ENCODE measurements at places on chromosomes 12 and 14.
A peak's percentile ranks its signal among the peaks of the same experiment; 100 is the strongest.

DNA sequence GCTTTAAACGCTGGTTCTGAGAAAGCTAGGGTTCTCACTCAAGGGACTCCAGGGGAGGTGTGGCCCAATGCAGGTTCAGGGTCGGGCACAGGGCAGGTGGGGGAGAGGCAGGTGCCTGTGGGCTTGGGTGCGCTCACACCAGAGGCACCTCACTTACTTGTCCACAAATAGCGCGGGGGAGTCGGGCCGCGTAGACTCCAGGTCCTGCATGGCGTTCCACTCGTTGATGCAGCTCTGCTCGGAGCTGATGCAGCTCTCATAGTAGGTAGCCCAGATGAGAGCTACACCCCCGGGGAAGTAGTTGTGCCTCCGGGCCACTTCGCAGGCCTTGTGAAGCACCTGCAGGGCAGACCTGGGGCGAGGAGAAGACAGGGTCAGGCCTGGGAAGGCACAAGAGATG, 49.9 kb downstream of the SSH1 start:
- no peak for DNase-seq

DNA sequence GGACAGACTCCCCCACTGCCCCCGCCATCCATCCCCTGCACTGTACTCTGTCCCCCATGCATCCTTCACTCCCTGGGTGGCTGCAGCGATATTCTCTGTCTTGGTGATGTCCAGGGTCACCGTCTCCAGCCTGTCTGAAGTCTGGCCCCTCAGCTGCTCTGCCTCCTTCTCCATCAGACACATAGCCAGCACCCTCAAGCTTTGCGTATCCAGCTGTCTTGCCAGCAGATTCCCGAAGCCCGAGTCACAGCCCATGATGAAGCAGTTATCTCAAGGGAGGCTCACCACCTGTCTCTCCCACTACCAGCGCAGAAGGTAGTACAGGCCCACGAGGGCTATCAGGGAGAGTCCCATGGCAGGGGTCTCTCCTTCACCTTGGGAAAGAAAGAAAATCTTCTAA, 77.8 kb downstream of the HSD17B6 start:
- DNase-seq, result no peak

DNA sequence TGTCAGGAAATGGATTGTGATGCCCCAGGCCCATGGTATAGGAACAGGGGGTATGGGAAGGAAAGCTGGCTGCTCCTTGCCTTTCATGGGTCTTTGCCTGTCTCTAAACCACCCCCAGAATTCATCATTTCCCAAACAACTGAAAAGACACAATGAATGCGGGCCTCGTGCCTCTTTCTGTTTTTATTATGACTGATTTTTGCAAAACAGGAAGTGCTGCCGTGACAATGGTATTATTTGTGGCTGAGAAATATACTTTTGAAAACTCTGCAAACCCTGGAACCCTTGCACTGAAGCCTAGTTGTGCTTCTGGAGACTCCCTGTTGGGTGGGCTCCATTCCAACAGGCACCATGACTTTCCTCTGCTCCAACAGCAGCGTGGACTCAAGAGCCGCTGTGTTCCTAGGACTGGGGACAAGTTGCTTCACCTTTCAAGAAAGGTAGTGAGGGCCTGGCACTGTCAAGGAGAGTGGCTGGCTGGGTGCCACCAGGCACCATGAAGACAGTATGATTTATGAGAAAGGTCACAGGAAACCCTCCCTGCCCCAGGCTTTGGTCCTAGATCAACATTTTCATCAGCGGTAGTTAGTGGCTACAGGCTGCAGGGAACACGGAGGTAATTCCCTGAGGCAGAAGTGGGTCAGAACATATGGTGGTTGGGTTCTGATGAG, 4.8 kb upstream of the DGLUCY start:
- no peak for DNase-seq

GRCh38 chr12:65615118-65615517, 209.2 kb upstream of the HMGA2 start:
- DNase-seq, result no peak

DNA sequence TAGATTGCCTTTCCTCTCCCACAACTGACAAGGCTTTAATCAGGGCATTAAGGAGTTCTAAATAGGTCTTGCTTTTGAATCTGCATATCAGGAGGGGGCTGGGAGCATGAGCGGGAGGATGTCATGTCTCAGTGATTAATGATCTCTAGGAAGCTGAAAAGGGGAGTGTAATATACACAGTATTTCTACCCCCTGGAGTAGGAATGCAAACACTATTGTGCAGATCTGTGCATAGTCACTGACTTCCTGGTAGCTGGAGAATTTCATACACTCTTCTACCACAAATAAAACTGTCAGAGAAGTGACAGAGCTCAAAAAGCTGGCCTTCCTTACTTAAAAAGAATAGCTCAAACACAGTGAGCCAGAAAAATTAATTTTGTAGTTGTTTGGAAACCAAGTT, 65.8 kb downstream of the RIC8B start:
- peak; percentile 26 for DNase-seq

GRCh38 chr12:24975425-24975824, 26.5 kb upstream of the BCAT1 start:
- DNase-seq, result no peak

DNA sequence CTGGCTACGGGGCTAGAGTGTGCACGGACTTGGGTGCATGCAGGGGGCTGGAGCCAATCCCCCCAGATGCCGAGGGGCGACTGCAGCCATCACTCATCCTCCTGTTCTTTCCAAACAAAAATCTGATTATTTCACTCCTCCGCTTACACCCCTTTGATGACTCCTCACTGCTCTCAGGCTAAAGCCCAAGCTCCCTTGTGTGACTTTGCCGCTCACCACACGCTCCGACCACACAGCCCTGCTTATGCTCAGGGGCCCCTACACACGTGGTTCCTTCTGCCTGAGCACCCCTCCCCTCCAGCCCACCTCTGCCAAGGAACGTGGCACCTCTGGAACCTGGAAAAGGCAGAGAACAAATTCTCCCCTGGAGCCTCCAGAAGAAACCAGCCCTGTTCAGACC, 13.7 kb downstream of the CHFR start:
- DNase-seq, result no peak

GRCh38 chr12:57896115-57896433, 45.3 kb upstream of the ATP23 start:
- no peak for DNase-seq

GRCh38 chr14:51677266-51677665, 25.6 kb downstream of the FRMD6 start:
- DNase-seq, result no peak

GRCh38 chr12:29223426-29223825, 74.3 kb downstream of the FAR2 start:
- no peak for DNase-seq

DNA sequence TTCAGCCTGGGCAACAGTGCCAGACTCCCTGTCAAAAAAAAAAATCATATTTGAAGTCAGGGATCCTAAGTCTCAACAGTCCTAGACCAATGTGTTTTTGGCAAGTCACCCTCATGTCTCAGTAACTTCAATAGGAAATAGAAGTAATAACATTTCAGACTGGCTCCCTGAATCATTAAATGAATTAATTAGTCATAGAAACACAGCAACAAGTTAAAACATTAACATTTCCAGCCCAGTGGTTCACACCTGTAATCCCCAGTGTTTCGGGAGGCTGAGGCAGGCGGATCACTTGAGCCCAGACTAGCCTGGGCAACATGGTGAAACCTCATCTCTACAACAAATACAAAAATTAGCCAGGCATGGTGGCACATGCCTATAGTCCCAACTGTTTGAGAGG, 125.2 kb downstream of the GTF2A1 start:
- no peak for DNase-seq

DNA sequence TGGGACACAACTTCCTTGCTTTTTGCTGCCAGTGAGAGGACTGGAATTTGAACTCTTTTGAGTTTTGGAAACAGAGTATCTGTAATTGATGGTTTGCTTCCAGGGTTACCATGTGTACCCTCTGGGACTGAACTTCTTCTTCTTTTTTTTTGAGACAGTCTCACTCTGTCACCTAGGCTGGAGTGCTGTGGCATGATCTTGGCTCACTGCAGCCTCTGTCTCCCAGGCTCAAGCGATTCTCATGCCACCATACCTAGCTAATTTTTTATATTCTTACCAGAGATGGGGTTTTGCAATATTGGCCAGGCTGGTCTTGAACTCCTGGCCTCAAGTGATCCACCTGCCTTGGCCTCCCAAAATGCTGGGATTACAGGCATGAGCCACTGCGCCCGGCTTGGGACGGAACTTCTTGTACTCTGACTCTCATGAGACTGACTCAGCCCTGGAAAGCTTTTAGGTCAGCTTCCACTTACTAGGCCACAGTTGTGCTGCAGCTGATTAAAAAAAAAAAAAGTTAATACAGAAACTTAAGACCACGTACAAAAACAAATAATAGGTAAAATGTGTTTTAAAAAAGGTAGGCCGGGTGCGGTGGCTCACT, 15.8 kb downstream of the SEL1L start:
- no peak for DNase-seq

GRCh38 chr12:5871741-5872140, 73.3 kb downstream of the ANO2 start:
- DNase-seq, result no peak

- no peak for DNase-seq
Observed at GRCh38 chr14:65320661-65321308, 91.7 kb upstream of the FUT8 start.

GRCh38 chr14:80584744-80585505, 356.6 kb downstream of the CEP128 start:
- no peak for DNase-seq

DNA sequence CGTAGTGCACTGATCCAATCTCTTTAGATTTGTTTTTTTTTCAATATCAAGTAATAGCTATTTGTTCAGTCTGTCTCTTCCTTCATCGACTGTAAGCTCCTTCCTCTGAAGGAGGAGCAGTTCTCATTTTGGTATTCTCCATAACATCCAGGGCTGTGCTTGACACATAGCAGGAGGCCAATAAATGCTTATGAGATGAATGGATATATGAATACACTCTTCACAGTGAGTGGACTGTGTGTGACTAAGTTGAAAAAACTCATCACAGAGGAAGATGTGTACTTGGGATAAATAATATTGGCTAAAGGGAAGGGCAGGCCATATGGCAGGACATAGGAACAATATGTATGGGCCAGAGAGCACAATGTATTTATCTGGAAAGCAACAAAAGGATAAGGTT, 205.3 kb upstream of the PRICKLE1 start:
- no peak for DNase-seq

DNA sequence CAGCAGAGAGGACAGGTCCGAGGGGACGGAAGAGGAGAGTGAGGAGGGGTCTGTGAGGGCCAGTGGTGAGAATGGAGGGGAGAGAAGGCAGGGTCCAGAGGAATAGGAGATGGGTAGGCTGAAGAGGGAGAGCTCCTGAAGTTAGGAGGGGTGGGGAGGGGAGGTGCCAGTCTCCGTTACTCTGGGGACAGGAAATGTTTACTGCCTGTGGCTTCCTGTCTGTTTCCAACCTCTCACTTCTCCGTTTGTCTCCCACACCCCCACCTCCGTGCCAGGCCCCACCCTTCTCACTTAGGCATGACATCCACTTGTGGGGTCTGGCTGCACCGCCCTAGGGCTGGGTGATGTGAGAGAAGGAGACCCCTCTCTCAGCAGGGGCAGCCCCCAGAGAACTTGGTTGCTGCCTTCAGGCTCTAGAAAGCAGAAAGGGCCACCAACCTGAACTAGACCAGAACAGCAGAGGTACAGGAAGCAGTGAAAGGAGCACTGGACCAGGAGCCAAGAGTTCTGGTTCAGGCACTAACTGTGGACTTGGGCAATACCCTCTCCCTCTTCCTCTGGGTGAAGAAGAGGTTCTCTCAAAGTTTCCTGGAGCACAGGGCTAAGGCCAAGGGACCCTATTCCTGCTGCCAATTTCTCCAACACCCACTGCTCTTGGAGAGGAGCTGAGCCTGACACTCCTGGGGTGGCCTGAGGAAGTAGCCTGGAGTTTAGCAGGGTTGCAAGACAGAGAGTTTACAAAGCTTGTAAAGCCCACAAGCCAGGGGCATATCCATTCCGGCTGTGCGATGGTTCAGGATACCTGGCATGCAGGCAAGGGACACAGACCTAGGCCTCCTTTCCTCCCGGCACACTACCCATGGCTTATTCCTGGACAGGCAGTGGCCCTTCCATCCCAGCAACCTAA, 5.5 kb downstream of the ITGA5 start:
- no peak for DNase-seq

DNA sequence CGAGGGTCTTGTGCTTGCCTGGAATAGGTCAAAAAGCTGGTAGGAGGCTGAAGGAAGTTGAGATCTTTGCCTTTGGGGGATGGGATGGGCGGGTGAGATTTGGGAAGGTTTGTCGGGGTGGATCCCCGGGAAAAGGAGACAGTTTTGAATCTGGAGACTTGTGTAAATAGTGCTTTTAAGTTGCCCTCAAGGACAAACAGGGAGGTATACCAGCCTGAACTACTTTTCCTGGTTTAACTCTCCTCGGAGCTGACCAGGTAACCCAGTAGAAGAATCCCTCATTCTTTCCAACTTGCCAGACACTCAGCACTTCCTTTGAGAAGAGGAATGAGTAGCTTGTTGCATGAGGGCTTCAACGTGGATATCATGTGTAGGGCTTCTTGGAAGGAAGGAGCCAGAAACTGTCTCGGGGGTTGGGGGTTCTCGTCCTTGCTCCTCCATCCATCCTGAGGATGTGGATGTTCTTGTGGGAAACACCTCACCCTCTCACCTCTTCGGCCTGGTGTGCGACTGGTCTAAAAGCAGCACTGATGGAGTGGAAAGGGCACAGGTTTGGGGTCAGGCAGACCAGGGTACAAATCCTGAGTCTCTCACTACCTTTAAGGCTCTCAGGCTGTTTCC, 1.9 kb downstream of the TEAD4 start:
- DNase-seq, result no peak

GRCh38 chr12:2142068-2142467, 89.3 kb downstream of the CACNA1C start:
- no peak for DNase-seq

DNA sequence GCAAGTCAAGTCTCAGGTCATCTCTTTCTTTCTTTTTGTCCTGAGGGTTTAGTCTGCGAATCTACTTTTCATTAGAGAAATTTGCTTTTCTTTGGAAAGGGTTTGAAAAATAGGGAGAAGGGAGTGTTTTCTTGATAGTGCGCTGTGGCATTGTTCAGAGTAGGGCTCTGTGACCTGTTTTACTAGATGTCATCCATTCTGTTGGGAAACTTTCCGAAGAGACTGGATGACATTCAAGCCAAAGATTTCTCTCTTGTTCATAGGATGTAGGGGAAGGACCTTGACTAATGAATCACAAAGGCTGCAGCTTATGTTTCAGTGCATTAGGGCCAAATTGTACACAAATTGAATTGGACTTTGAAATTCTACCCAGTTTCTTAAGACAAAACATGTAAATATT, 14.7 kb downstream of the DLST start:
- no peak for DNase-seq

DNA sequence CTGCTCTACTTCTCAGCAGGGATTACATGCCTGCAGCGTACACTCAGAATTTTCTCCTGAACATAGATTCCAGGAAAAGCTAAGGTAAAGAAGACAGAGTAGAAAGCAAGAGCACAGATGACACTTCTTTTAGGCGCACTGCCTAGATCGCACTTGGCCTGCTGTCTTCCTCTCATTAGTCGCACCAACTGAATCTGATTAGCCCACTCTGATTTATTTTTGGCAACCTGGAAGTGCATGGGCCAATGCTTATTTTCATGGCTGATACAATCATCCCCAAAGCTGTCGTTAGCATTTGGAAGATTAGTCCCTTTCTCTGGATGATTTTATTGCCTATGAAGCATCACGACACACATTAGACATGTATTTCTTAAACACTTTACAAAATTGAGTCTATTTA, 152.5 kb downstream of the PTPRO start:
- DNase-seq, result no peak

- no peak for DNase-seq
Observed at GRCh38 chr14:54116198-54116885, 159.7 kb upstream of the BMP4 start.

Measured in NCI-H2029 (cell line).